ENCODE measurements at places on chromosomes 4 and X. TPM values are rescaled to one million over a fixed set of nuclear protein-coding genes. Genes with fewer than 3 reads are reported as not detected.

SCRG1 gene
- 13.7 TPM for polyA plus RNA-seq

GLRB gene
- polyA plus RNA-seq, result 6.5 TPM

CT55 gene
- not detected for polyA plus RNA-seq

LIMCH1 gene
- 40.5 TPM for polyA plus RNA-seq

P2RY4 gene
- polyA plus RNA-seq, result not detected

ADGRG4 gene
- not detected for polyA plus RNA-seq

FABP2 gene
- 153 TPM for polyA plus RNA-seq

PNMA3 gene
- 0.08 TPM for polyA plus RNA-seq
